Neural crest cell (in vitro differentiated cells): ENCODE measurements at places on chromosomes 7 and 10. TPM values are rescaled to one million over a fixed set of nuclear protein-coding genes. Genes with fewer than 3 reads are reported as not detected.

SPRN gene
- total RNA-seq, result 0.37 and 0.48 TPM in 2 replicates

GRCh38 chr7:30771174-30771879, at the start of gene MINDY4:
Gene MINDY4 (plus strand): TSS chr7:30771417. CDS start chr7:30771494, 77 bp downstream.
- peaks cover 16% of the 10 kb centered on the region for H3K4me1 ChIP-seq
- H3K4me3 ChIP-seq, result no peak within 1 kb of the TSS
- peak; percentile 62 for DNase-seq
- H3K27me3 ChIP-seq, result peaks cover 3% of the 10 kb centered on the region
- H3K27ac ChIP-seq, result peak within 1 kb of the TSS; percentile 79

LOXL4 gene
- 1.5 and 1.7 TPM in 2 replicates for total RNA-seq

DNA sequence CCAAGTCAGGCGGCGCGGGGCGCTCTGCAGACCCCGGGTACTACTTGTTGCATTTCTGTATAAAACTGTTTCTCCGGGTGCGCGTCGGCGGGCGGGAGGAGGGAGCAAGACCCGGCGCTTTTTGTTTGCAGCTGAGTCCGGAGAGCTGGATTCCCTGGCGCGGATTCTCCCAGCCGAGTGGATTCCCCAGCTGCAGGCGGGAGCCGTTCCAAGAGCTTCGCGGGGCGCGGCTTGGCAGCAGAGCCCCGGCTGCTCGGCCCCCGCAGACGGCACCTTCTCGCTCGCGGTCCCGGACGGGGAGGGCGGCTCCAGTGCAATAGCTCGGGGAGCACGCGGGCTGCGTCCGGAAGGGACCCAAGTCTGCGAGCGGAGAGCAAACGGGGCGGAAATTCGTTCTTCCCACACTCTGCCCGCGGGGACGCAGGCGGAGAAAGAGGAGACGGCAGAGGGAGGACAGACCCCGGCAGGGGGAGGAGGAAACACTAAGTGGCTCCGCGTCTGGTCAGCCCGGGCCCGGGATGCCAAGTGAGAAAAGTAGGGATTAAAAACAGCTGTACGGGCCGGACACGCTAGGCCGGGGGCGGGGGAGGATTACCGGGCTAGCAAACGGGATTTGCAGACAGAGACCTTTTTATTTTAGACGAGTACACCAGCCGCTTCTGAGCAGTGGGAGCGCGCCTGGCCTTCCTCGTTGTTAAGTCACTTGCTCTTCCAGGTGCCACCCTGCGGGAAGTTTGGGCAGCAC, at the start of gene TRIL:
TSS of gene TRIL (minus strand) at position 96 of the 745 bp plus-strand sequence. CDS start 284 bp downstream, outside the sequence.
- H3K4me1 ChIP-seq, result peaks cover 36% of the 10 kb centered on the region
- DNase-seq, result peak; percentile 64
- H3K27me3 ChIP-seq, result peaks cover 20% of the 10 kb centered on the region
- no peaks in the 10 kb centered on the region for H3K36me3 ChIP-seq
- H3K27ac ChIP-seq, result peak within 1 kb of the TSS; percentile 78

- H3K4me3 ChIP-seq, result peak overlapping the region; percentile 7
- no peak for DNase-seq
- H3K27ac ChIP-seq, result peak overlapping the region; percentile 29
- H3K36me3 ChIP-seq, result no peaks in the 10 kb centered on the region
- H3K4me1 ChIP-seq, result peaks cover 53% of the 10 kb centered on the region
These were observed 7.1 kb downstream of the BAG3 start for GRCh38 chr10:119658274-119658673.

TSPAN15 gene
- total RNA-seq, result 11.5 and 12.3 TPM in 2 replicates

DNA sequence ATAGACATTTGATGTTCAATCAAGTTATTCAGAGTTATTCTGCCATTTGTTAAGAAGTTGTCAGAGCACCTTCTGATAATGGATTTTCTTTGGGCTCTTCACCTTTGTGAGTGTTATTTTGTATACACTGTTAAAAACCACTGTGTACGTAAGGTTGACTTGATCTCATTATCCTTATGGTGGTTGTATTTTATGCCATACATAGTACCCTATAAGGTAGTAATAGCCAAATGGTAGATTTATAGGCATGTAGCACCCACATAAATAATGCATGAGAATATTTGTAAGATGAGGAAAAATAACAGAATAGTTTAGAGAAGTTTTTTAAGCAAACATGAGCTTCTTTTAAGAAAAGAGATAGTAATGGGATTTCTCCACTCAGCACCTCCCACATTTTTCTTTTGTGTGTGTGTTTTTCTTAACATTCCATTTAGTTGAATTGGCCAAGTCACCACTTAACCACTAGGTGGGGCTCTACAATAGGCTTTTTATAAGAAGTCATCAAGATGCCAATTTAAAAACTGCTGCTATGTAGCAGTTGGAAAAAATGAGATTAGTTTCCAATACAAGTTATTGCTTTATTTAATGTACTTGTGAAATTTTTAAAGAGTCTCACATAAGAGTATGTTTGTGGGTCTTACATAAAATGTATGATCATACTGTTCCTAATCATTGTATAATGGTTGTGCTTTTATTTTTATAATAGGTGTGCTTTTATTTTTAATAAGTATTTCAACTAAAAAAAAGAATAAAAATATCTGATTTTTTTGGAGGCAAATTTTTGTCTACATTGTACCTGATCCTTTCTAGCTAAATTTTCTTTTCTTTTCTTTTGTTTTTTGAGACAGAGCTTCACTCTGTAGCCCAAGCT, 41.1 kb upstream of the STMP1 start:
- no peak overlapping the region for H3K27ac ChIP-seq
- peak; percentile 16 for DNase-seq
- H3K36me3 ChIP-seq, result peaks cover 14% of the 10 kb centered on the region

CHN2 gene
- 15.4 and 15.9 TPM in 2 replicates for total RNA-seq

FAM237B gene
- not detected in 2 replicates for total RNA-seq

DNA sequence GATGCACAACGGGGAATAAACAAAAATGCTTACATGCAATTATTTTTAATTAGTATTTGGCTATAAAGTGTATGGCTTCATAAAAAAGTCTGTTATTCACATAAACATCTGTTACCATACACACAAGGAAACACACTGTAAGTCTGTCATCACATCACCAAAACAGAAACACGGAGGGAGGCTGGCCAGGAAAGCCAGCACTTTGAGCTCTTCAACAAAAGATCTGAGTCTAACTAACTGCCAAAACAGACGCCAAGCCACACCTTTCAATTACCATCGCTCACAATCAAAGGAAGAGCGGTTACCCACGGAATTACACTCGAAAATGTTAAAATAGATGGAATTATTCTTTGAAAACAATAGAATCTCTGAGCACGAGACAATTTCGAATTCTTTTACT, 49.2 kb upstream of the MGMT start:
- DNase-seq, result no peak
- no peak overlapping the region for H3K4me3 ChIP-seq
- H3K4me1 ChIP-seq, result peaks cover 19% of the 10 kb centered on the region
- no peaks in the 10 kb centered on the region for H3K36me3 ChIP-seq
- no peak overlapping the region for H3K27ac ChIP-seq

STOX1 gene
- total RNA-seq, result 8.7 and 8.8 TPM in 2 replicates
